Stimulated activated CD4-positive, alpha-beta T cell treated with anti-CD3 and anti-CD28 coated beads, Interleukin-1b, Interleukin-23, amount 100 ng/mL, for 1 hour (primary cell): ENCODE measurements at places on chromosomes 6 and 20.

DNA sequence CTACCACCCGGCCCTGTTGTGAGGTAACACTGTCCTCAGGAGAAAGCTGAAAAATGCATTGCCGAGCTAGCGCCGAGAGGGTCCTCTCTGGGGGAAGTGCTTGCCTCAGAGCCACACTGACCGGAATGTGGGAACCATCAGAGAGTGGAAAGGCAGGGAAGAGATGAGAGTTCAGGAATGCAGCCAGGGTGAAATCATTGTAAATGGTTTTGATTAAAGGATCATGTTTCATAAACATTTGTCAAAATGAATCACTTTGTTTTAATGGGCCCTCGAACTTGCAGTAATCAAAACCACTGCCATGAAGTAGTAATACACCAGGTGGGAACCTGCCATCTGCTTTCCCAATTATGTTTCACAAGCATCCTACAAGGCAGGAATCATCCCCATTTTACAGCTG is 16.9 kb upstream of the IL17F start:
- DNase-seq = no peak

GRCh38 chr6:33139596-33140206 is 52.6 kb downstream of the COL11A2 start:
- no peak for DNase-seq

DNA sequence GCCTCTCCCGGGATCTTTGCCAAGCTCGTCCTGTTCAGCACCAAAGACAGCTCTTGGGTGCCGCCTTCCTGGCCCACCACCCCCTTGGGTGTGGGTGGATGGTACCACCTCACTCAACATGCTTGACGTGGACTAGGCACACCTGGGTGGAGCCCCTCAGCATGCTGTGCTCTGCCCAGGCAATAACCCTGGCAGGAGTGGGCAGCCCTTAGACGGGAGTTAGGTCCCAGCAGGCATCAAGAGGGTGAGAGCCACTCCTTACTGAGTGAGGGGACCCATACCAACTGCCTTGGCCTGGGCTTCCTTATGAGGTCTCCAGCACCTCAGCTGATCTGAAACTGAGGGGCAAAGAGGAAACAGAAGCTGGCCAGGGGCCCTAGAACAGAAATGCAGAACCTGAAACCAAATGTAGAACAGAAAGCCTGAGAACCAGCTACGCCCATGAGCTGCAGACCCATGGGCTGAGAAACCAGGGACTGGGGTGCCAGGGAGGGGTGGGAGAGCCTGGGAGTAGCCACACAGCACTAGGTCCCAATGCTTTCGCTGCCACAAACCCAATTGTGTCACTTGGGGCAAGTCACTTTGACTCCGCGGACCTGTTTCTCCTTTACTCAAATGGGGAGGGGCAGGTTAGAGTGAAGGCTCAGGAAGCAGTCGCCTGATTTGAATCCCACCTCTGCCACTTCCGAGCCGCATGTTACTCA is 2.0 kb downstream of the FGD2 start:
- no peak for DNase-seq

GRCh38 chr6:170102582-170103481 is 188.0 kb downstream of the DLL1 start:
- DNase-seq = no peak

DNA sequence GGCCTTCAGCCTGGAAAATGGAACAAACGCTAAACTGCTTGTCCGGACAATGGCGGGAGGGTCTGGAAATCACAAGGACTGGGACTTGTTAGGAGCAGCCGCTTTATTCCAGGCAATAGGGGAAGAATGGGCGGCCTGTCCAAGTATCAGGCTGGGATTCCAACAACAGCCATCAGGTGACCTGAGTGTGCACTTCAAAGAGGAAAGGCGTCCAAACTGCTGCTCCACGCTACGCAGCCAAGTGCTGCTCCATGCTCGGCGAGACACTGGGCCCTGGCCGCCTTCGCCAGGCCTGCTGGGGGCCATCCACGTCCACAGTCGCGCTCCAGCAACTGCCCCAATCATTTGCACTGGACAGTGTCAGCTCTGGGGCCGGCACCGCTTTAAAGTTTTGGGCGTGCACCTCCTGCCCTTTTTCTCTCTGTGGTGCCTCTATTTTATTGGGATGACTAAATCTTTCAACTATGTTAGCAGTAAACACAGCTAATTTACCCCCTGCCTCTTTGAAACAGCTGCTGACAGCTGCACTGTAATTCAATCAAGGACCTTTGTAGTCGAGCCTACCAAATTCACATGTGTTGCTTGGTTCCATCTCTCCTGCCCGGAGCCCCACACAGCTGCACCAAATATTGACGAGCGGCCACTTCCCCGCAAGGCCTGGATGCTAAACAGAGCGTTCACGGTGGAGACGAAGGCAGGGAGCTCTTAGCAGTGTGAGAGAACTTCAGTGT is 98.3 kb downstream of the BMP7 start:
- no peak for DNase-seq

DNA sequence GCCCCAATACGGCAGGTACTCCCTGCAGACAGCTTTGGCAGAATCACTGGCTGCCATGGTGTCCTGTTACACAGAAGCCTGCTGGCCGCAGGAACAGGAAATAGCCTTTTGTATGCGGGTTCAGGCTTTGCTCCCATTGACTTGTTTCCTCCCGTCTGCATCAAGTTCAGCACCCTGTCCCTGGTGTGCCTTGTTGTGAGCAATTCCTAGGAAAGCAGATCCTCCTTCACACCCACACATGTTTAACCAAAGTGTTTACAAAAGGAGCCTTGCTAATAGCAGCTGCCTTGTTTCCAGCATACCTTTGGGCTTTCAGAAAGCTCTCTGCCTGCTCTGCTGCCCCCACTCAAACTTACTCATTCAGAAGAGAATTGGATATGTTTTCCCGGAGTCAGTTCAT is 127.2 kb upstream of the SUPT3H start:
- no peak for DNase-seq

GRCh38 chr6:112221981-112222852 is 32.1 kb downstream of the LAMA4 start:
- no peak for DNase-seq

DNA sequence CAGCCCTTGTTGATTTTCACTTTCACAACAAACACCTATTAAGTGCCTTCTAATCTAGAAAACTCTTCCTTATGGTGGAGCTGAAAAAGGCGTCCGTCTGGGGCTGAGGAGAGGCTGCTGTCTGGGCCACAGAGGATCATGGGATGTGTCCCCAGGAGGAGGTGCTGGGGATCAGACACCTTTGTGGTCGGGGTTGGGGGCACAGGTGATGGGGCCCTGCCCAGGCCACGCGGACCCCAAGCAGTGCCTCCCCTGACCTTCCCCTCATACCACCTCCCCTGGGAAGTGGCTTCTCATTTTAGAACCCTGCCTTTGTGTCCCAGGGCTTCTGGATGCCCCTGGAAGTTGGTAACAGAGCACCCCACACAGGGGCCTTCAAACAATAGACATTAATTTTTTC is 41.1 kb downstream of the SUN5 start:
- no peak for DNase-seq

GRCh38 chr20:57712851-57713504 is 3.2 kb upstream of the PMEPA1 start:
- DNase-seq = no peak

- DNase-seq = no peak
Measured at GRCh38 chr6:163776906-163777686, 362.6 kb downstream of the QKI start.

- no peak for DNase-seq
Measured at GRCh38 chr6:50062051-50062450, 12.3 kb upstream of the DEFB112 start.

DNA sequence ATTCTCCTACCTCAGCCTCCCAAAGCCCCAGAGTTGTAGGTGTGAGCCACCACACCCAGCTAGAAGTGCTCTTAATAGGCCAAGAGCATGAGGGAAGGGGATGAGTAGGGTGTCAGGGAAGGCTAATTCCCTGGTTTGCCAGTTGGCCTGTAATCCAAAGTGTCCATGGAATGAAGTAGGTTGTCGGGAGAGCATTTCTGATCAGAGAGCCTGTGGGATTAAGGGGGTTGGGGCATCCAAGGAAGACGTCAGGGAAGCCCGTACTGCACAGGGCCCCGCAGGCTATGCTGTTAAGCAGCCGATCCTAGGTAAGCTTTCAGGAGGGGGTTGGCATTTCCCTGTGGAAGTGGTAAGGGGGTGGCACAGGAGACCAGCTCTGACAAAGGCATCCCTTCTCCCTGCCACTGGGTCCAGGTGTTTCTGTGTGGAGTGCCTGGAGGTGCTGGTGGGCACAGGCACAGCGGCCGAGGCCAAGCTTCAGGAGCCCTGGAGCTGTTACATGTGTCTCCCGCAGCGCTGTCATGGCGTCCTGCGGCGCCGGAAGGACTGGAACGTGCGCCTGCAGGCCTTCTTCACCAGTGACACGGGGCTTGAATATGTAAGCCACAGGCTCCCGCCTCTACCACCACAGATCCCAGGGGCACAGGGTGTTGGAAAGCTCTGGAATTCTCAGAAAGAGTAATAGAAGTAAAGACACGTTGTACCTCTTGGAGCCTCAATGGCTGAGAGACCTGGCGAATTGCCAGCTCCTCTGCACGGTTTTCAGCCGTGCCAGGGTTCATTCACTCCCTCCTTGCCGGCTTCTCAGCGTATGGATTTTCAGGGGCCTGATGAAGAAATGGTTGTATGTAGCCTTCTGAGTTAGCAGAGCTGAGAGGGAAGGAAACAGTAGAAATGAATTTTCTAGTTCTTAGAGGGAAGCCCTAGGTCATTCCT is 21.4 kb upstream of the MAPRE1 start:
- no peak for DNase-seq

GRCh38 chr6:31834367-31835250 is 7.1 kb downstream of the HSPA1B start:
- DNase-seq = peak; percentile 62

GRCh38 chr6:51467231-51467952 is 620.0 kb downstream of the PKHD1 start:
- no peak for DNase-seq

- no peak for DNase-seq
Measured at GRCh38 chr20:52688345-52688744, 283.8 kb upstream of the TSHZ2 start.

- DNase-seq = no peak
Measured at GRCh38 chr20:48724891-48725554, 102.8 kb downstream of the PREX1 start.

DNA sequence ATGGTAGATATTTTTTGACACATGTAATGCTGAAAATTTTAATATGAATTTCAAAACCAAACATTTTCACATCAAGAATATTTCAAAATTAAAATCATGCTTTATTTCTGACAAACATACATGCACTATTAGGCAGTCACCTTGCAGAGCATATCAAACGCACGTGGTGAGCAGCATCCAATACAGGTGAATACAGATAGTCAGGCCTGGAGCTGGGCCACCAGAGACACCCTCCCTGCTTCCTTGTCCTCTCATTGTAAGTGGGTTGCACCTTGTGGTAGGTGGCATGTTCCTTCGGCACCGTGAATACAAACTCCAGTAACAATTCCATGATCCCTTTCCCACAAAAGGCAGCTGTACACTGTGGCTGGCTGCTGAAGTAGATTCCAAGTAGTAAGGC is 8.9 kb downstream of the REV3L start:
- DNase-seq = no peak

- DNase-seq = no peak
Measured at GRCh38 chr6:108630050-108630714, 69.5 kb downstream of the FOXO3 start.
